ENCODE measurements at places on chromosomes 1 and 21.

GRCh38 chr1:42793824-42794223 is 9.0 kb downstream of the TMEM269 start:
- DNase-seq = no peak

- no peak for DNase-seq
Measured at GRCh38 chr1:96075704-96076455, 645.7 kb upstream of the PTBP2 start.

GRCh38 chr1:100184536-100184935 is 6.5 kb upstream of the LRRC39 start:
- no peak for DNase-seq

- DNase-seq = no peak
Measured at GRCh38 chr1:247914941-247915662, 5.0 kb upstream of the OR2T8 start.

DNA sequence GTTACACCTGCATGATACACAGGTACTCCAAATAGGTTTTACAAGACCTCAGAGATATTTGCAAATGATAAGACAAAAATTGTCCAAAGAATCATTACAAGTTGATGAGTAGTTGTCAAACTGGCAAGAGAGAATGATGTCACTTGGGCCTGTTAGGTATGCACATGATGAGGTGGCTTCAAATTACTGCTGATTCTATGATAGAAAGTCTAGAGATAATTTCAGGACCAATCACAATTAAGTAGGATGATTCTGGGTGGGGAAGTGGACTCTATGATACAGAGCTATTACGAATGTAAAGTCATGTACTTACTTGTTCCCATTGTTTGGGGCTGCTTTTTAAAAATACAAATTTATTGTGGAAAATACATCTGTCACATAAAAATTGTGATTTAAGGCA is 5.2 kb upstream of the SPRR1B start:
- no peak for DNase-seq

GRCh38 chr1:7565099-7565750 is 205.9 kb upstream of the VAMP3 start:
- DNase-seq = no peak

DNA sequence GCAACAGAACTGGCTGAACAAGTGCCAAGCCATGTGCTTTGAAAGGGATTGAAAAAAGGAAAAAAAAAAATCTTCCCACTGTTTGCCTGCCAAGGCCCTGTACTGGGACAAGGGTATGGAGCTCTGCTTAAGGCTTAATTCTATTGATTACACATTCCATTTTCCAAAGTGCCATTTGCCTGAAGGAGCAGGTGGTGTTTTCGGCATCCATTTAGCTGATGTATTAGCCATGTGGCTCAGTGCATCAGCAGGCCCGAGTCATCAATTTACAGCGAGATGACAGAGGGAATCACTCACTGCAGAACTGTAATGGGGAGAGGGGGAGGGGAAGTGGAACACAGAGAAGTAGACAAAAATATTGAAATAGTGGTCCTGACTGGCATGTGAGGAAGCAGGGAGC is 144.2 kb upstream of the BEND5 start:
- DNase-seq = no peak

DNA sequence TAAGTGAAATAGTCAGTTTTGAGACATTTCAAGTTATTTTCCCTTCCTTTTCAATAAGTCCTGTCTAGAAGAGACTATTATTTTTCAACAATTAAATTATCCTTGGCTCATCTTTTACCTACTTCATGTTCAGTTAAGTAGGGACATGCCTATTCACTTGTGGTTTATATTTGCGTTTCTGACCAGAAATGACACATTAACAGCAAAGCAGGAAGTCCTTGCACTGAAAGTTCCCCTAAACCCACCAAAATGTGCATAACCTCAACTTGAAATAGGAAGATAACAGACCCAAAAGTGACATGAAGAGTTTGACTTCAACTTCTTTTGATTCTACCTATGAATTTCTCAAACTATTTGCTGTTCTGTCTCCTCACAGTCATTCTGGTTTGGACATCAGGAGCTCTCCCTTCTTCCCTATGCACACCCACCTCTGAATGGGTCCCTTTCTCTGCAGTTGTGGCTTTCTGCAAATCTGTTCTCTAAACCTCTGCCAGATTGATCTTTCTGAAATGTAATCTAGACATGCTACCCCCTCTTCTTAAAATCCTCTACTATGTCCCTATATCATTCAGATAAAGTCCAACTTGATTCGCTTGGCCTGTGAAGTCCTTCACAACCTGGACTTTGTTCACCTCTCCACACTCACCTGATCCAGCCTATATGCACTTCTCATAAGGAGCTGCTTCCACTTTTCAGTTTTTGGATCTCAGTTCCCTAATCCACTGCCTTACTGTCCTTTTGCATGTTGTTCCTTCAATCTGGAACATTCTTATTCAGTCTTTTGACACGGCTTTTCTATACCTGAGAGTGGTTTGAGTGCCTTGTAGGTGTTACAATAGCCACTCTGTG is 661.5 kb upstream of the ADGRL4 start:
- DNase-seq = no peak

- no peak for DNase-seq
Measured at GRCh38 chr1:82154219-82154970, 353.7 kb downstream of the ADGRL2 start.

DNA sequence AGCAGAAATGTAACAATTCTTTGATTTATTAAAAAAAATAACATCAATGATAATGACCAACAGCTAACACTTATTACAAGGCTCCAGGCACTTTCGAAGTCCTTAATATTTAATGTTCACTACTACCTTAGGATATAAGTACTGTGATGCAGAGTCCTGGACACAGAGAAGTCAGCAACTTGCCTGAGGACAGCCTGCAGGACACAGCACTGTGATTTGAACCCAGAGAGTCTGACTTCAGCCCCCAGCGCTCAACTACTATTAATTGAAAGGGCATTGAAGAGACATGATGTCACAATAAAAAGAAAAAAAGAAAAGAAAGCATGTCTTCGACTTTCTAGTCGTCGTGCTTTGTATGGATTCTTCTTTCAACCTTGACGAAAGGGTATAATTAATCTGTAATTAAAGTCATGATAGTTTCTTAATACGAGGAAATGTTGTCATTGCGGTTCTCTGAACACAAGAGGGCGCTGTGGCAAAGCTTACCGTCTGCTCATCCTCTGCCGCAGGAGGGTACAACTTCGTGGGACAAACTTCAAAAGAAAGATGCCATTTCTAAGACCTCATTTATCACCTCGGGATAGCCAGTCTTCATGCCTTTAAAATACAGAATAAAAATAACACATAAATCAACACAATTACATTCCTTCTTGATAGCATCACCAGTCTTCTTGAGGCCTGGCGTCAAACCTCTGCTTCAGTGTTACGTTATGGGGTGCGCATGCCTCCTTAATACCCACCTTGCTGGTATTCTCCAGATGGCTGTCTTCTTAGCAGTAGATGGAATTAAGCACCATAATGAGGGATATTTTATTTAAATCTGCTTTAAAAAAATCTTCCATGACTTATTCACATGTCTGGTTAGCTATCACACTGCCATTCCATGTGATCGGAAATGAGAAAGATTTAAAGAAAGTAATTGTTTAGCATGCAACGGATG is 240.1 kb downstream of the DISC1 start:
- no peak for DNase-seq

DNA sequence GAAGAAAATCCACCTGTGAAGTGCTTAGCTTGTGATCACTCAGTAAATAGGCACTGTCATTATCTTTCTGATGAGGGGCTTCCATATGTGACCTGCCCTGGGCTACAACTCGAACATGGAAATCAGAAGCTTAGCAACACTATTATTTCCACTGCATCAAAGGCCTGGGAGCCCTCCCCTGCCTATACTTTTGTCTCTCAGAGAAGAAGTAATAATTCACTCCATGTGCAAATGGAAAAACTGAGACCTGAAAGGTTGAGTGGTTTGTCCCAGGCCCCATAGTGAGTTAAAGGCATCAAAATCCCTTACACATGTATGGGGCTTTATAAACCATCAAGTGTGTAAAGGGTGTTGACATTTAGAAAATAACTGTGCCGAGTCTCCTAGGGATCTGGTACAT is 20.9 kb downstream of the SOX13 start:
- no peak for DNase-seq

DNA sequence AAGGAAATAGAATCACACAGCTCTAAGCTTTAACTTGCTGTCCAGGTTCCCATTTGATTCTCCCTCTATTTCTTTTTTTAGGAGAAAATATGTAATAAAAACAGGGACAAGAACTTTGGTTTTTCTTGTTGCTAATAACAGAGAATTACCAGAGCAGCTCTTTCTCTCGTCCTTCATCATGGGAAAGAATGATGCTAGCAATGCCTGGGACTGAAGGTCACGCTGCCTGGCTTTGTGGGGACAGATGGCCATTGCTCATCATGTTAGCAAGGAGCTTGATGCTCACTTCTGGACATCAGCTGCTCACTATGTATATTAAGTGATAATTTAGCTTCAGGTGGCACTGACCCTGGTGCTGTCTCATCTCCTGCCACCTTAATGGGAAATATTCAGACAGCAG is 77.3 kb upstream of the AKT3 start:
- DNase-seq = no peak

- DNase-seq = no peak
Measured at GRCh38 chr1:180560200-180560867, 1.6 kb downstream of the OVAAL start.

GRCh38 chr21:35014302-35015041 is 34.6 kb downstream of the RUNX1 start:
- DNase-seq = no peak

- peak; percentile 9 for DNase-seq
Measured at GRCh38 chr1:155729031-155729898, 40.4 kb downstream of the DAP3 start.

DNA sequence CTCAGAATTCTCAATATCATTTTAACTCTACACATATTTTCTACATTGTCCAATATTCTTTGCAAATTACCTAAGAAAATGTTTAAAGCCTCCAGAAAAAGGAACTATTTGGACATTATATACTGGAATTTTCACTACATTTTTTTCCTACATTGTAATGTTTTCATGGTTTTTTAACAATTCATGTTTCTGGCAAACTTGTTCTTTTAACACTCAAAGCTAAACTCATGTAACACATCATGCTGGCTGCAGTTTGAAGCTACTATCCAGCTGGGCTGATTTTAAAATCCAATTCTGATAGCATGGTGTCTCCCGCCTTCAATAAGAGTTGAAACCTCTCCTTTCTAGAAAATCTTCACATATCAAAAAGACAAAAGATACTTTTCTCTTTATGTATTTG is 52.0 kb downstream of the TGFBR3 start:
- no peak for DNase-seq

DNA sequence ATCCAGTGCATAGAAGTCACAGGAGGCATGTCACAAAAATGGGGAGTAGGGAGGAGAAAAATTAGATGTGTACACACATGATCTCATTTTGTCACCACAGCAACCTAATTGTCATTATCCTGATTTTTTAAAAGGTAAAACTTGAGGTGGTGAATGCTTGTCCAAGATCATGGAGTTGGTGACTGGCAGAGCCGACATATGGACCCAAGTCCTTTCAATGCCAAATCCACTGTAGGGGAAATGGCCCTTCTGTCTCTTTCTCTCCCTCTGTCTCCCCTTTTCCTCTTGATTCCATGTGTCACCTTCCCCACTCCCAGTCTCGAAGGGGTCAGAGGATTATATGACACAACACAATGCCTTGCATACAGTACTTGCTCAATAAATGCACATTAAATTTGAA is 65.7 kb upstream of the JUN start:
- no peak for DNase-seq

DNA sequence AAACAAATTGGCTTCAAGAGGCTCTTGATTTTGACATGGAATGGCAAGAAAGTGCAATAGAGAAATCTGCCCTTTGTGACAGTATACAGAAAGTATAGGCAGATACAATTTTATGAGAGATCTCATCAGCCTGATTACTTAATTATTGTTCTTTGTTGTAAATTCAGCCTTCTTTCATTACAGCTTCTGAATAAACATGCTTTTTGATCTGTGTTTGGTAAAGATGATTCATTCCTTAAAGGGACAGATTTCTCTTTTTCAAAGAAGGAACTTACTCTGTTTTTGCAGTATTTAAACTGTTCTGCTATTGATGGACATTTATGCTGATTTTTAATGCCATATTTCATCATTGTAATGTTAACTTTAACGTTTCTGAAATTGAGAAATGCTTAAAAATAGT is 13.7 kb upstream of the MPC2 start:
- no peak for DNase-seq

DNA sequence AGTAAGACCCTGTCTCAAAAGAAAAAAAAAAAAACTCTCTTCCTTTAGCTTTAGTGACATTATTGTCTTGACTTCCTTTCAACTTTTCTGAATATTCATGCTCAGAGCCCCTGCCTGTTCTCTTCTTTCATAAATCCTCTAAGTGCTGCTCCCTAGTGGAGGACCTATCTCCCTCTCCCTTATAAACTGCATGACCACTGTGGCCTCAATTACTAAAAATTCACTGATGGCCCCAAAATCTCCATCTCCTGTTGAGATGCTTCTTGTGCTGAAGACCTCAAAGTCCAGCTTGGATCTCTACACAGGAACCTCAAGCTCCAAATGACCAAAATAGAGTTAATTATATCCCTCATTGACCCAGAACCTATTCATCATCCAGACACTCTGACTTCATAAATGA is 7.8 kb downstream of the ITLN1 start:
- DNase-seq = no peak

DNA sequence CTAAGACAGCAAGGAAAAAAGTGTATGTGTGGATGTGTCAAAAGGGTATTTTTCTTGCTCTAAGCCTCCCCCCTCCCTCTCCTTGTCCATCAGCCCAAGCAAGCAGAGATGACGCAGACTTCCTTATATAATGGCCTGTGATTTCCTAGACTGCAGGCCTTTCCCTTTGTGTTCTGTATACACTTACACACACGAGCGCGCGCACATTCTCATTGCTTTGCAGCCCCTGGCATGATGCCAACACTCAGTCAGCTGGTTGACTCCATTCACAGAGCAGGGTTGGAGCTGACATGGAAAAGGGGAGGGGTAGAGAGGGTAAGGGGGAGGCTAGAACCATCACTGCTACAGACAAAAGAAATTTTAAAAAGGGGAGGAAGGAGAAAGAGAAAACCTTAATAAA is 41.8 kb downstream of the GATAD2B start:
- DNase-seq = peak; percentile 59

GRCh38 chr1:108828074-108828961 is 28.6 kb downstream of the AKNAD1 start:
- peak; percentile 29 for DNase-seq

DNA sequence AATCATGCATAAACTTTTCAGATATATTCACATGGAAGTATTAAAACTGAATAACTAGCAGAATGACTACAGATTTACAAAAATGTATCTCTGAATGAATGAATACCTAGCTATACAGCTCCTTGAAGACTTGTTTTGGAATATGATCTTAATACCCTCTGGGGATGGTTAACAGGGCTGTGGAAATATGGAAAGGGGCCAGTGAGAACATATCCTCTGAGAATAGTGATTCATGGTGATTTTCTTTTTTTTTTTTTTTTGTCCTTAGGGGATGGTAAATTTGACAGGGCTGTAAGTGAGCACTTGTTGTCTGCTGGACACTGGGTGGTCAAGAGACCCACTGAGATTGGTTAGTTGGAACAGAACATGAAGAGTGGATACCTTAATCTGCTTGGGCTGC is 80.7 kb upstream of the HP1BP3 start:
- DNase-seq = no peak

- no peak for DNase-seq
Measured at GRCh38 chr21:42541618-42542017, 28.0 kb downstream of the SLC37A1 start.

- DNase-seq = no peak
Measured at GRCh38 chr1:53681977-53682685, 56.8 kb downstream of the GLIS1 start.
